ENCODE measurements at places on chromosomes 12 and 14. TPM values are rescaled to one million over a fixed set of nuclear protein-coding genes. Genes with fewer than 3 reads are reported as not detected.

RNASE2 gene
- total RNA-seq, result not detected

KRT3 gene
- not detected for total RNA-seq

SIX6 gene
- not detected for total RNA-seq

SLC5A8 gene
- not detected for total RNA-seq

DLK1 gene
- total RNA-seq, result not detected

IL22 gene
- 0.46 TPM for total RNA-seq

CLEC7A gene
- total RNA-seq, result 0.62 TPM
